ENCODE measurements at places on chromosomes 5 and 9.

DNA sequence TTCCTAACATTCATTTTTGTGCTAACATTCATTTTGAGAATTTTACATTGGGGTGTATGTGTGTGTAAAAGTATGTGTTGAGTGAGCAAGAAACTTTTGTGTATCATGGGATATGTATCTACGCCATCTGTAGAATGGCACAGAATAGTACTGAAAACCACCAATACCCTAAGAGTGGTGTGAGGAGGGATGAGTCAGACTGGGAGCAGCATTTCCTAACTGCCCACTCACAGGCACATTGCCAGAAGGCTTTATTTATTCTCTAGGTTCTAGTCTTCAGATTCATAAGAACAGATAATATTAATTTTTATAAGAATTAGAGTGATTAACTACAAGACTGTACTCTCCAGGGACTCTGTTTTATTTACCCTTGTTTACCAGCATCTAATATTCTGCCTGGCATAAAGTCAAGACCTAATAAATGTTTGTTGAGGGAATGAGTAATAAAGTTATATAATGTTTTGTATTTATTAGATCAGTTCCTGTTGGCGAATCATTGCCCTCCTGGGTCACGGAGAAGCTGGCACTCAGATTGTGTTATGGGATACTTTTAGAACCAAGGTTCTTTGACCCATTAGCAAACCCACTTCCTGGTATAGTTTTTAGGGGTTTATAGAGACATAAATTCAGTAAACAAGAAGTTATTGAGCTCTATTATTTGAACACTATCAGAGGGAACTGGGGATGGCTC, 159.1 kb upstream of the PPP2R2B start:
- no peak for DNase-seq

- DNase-seq = no peak
Measured at GRCh38 chr9:14158916-14159315, 155.0 kb downstream of the NFIB start.

DNA sequence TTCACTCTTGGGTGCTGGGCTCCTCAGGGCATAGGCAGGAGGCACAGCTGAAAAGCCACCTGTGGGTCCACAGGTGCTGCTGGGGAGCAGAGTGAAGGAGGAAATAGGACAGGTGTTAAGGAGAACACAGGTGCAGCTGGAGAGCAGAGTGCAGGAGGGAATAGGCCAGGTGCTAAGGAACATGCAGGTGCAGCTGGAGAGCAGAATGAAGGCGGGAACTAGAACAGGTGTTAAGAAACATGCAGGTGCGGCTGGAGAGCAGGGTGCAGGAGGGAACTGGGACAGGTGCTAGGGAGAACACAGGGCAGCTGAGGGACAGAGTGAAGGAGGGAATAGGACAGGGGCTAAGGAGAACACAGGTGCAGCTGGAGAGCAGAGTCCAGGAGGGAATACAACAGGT, 43.8 kb upstream of the PLEKHG4B start:
- DNase-seq = no peak

DNA sequence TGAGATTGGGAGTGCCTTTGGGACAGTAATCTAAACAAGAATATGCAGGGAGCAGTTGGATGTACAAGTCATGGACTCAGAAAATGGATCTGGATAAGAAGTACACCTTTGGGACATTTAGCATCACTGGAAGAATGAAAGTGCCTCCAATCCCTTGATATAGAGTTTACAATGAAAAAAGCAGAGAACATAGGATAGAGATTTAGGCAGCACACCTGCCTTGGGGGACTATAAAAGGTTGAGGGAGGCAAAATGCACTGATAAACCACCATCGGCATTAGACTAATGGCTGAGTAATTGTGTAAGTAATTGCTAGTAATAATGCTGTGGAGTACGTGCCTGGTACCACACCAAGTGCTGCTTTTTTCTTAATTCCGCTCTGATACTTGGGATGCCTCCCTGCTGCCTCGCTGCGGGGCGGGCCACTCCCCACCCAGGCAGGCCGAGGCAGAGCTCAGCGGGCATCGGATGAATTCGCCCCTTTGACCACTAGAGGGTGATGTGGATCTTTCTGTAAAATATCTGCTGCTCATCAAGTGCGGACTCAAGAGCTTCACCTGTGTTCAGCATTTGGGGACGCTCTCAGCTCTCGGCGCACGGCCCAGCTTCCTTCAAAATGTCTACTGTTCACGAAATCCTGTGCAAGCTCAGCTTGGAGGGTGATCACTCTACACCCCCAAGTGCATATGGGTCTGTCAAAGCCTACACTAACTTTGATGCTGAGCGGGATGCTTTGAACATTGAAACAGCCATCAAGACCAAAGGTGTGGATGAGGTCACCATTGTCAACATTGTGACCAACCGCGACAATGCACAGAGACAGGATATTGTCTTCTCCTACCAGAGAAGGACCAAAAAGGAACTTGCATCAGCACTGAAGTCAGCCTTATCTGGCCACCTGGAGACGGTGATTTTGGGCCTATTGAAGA, 99.9 kb downstream of the ANKRD18B start:
- DNase-seq = peak; percentile 77

DNA sequence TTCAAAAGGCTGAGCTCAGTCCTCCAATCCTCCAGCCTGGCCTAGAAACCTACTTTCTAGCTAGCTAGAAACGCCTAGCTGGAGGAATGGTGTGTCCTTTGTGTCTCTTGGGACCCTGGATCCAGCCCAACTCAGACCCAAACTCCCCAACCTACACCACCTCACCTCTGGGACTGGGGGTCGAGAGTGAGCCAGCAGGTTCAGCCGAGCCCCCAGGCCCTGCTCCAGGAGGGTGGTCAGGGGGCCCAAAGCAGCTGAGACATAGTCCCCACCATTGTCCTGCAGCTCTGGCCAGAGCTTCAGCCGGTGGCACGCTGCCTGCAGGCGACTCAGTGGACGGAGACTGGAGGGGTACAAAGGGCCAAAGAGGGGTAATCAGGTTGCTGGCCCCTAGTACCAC, 6.2 kb downstream of the NOL6 start:
- no peak for DNase-seq

DNA sequence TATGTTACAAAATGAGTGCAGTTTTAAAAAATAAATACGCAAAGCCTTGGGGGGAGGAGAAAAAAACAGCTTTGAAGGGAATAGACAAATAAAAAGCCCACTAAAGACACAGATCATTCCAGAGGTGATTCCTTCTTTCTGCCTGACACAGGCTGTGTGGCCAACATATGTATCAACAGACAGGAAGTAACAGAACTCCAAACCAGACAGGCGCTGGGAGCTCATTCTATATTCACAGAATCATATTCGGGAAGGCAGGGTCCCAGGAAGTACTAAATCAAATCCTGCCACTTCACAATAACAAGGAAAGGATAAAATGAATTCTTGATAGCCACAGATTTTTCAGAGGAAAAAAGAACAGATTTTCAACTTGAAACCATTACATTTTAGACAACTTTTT, 62.1 kb downstream of the SEMA5A start:
- DNase-seq = no peak

DNA sequence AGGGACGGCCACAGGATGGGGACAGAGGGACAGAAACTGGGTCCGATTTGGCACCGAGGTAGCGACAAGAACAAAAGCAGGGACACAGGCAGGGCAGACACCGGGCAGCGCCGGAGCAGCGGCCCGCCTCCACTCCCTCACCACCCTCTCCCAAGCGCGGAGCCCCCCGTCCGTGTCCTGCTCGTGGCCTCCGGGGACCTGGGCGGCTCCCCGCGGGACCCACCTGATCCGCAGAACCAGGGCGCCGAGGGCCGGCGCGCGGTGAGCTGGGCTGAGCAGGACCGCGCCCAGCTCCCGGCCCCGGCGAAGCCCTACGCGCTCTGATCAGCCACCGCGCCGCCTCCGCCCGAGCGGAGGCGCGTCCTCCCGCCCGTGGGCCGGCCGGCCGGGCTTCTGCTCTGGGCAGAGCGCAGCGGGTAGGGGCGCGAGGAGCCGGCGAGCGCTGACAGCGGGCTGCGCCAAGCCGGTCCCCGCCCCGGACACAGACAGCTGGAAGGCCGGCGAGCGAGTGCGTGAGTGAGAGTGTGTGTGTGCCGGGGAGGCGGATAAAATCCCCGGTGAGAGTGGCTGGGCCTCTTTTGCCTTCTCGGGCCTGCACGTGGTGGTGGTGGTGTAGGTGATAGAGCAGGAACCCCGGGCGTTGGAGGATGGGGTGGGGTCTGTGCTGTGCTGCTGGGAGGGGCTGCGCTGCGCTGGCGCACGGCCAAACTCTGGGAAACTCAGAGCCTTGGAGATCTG, at the start of gene GGTA1:
Gene GGTA1, minus strand, starts transcription at position 418 of the 738 bp plus-strand sequence. CDS start 31,922 bp downstream, outside the sequence.
- DNase-seq = peak; percentile 9

- DNase-seq = no peak
Measured at GRCh38 chr5:139743001-139743771, 52.4 kb upstream of the PSD2 start.

DNA sequence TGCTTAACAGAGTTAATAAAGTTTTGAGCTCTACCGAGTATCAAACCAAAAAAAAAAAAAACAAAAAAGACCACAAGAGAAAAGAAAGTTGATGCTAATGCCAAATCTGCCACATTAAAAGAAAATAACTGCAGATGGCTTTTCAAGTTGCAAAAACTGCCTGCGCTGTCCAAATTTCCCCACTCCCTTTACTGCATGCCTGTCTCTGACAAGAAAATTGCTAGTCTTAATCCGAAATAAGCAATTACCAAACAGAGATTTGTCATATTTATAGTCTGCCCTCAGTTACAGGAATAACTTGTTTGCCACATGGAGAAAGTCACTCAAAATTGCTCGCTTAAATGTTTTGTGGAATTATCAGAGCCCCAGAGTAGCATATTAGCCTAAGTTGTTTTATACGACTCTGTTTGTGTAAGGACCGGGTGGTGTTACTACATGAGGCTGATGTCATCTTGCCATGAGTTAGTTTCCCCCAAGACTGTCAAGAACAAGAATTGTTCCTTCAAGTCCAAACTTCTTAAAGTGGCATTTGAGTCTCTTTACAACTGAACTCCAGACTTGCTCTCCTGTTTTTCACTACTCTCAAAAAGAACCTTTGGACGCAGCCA, 160.9 kb downstream of the CEP120 start:
- DNase-seq = no peak

GRCh38 chr5:41707853-41708603, 162.2 kb downstream of the OXCT1 start:
- no peak for DNase-seq

GRCh38 chr9:110809038-110809595, 140.5 kb downstream of the MUSK start:
- no peak for DNase-seq

- DNase-seq = no peak
Measured at GRCh38 chr5:176486189-176486757, 38.1 kb downstream of the FAF2 start.

DNA sequence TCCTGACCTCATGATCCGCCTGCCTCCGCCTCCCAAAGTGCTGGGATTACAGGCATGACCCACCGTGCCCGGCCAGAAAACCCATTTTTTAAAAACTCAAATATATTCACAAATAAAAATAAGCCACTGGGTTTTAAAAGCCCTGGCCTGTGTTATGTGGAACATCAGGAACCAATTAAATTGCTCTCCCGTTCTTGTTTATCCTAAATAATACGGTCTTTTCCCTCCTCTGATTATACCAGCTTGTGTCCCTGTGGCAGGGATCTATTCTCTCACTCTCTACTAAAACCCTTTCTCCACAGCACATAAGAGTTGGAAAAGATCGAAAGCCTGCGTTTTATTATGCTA, 30.1 kb upstream of the LPAR1 start:
- DNase-seq = no peak

DNA sequence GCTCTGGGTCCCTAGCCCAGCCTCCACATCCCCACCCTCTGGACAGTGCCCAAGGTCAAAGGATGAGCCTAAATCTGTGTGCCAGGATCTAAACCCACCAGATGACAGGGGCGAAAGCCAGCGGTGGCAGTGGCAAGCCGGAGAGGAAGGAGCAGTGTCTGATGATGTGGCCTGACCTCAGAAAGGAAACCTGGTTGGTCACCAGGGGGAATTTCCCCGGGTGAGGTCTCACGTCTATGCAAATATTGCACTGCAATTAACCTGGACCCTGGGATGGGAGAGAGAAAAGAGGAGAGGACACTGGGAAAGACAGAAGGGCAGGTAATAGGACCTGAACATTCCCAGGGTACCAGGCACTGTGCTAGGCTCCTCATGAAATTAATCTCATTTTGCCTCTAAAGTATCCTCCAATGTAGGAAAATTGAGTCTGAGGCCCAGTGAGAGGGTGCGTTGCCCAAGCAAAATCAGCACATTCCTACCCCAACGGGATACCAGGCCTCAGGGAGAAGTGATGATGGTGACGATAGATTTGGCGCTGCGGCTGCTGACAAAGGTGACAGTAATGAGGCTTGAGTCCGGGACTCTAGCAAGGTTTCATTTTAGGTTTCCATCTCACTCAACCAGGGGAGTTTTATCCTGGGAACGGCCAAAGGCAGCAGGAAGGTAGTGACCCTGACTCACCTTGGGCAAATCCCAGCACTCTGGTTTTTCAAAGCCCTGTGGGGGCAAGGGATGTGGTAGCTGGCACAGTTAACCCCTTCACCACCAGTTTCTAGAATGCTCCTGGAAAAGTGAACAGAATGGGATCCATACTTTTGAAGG, 13.4 kb upstream of the TNIP1 start:
- peak; percentile 57 for DNase-seq

GRCh38 chr5:82886911-82887310, 190.3 kb downstream of the TMEM167A start:
- no peak for DNase-seq

GRCh38 chr5:89396278-89396954, 513.4 kb upstream of the MEF2C start:
- no peak for DNase-seq

- DNase-seq = no peak
Measured at GRCh38 chr5:178502401-178503100, 87.6 kb downstream of the COL23A1 start.

- no peak for DNase-seq
Measured at GRCh38 chr9:109115931-109116526, 3.7 kb downstream of the TMEM245 start.

- DNase-seq = no peak
Measured at GRCh38 chr9:136282272-136282861, 21.5 kb downstream of the CCDC187 start.

- no peak for DNase-seq
Measured at GRCh38 chr9:91206806-91207205, 154.9 kb downstream of the AUH start.

GRCh38 chr9:36046923-36047322, 10.2 kb downstream of the RECK start:
- DNase-seq = no peak

DNA sequence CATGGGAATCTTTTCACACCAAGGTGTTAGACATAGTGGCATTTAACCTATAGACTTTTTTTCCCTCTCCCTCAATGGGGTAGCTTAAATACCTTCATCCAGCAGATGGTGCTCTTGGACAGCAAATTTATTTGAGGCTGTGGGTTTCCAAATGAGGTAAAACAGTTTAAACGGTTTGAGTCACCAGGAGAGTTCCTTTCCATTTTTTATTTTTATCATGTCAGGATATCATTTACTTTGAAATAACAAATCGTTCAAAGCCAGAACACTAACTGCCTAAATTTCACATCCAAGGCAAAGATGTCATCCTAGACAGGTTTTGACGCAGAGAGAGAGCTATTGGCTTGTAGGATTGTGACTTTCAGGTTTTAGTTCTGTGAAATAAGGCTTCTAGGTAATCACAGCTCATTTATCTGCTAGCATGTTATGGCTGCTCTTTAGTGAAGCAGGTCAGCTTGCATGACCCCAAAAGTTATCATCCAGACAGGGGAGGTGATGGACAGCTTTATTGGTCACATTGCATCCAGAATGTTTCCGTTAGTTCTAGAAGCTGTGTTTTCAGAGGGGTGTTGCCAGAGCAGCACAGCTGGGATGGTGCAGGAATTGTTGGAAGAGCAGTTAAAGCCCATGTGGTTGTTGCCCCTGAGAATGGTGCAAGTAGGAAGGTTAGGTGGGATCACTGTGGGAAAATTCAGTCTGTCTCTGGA, 69.8 kb downstream of the KDM4C start:
- peak; percentile 19 for DNase-seq
